ENCODE measurements at places on chromosomes 2 and 18.

GRCh38 chr2:102839668-102840388 lies 78.0 kb downstream of the TMEM182 start:
- DNase-seq: peak; percentile 74

GRCh38 chr2:127985735-127986134 lies 42.1 kb downstream of the SAP130 start:
- no peak for DNase-seq

DNA sequence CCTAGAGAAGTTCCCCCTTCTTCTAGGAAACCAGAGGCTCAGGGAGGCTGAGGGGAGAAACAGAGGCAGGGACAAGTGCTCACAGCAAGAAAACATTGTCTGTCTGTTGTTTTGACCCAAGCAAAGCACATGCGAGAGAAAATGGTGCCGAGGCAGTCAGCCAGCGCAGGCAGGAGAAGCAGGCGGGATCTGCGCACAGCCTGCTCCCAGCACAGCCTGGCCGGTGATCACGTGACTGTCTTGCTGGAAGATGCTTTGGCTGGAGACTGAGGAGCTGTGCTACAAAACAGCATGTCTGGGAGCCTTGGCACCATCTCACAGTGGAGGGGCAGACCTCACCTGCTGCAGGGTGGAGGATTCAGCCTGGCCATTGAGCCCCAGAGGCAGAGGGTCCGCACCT lies 93.7 kb upstream of the MYCN start:
- no peak for DNase-seq

- DNase-seq: no peak
These were observed 44.0 kb downstream of the COLEC12 start for GRCh38 chr18:456361-457139.

- DNase-seq: no peak
These were observed 38.4 kb downstream of the PKP4 start for GRCh38 chr2:158495175-158495574.

DNA sequence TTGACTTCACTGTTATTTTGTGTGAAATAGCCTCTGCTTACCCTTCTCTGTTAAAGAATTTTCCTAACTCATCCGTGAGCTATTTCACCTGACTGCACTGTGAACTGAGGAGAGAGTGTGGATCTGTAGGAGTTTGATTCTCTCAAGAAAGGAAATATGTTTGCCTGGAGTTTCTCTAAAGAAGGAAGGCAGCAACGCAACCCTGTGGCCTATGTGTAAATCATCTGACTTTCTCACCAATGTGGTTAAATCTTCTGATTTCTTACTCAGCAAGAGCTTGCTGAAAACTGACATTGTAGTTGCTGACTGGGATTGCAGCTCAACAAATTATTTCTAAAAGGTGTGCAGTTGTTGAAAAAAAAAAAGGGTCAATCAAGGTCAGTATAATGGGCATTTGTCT lies 153.9 kb upstream of the PELI1 start:
- peak; percentile 67 for DNase-seq

DNA sequence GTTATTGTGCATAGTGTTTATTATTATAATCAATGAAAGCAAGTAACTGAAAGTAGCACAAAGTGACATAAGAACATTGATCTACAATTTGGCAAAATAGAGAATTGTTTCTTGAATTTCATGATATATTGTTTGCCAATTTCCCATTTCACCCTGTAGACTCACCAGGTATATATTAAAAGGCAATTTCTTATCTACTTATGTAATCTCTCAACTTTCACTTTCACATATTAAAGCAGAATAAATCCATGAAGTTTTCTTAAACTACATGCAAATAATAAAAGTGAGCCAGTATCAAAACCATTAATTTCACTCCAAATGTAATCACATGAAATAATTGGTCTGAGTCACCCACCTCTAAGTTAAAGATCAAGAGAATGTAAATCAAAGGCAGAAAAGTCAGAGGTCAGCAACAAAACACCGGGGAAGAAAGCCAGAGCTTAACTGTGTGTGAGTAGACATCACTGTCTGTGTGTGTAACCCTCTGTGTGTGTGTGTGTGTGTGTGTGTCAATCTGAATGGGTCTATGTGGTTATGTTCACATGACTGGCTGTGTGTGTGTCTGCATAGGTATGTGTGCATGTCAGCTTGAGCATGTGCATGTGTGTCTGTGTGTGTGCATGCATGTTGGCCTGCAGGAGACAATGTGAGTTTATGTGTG lies 44.1 kb downstream of the ZNF385B start:
- DNase-seq: no peak

- no peak for DNase-seq
These were observed 7.7 kb upstream of the TTC39C start for GRCh38 chr18:24006712-24007313.

- DNase-seq: no peak
These were observed 93.3 kb downstream of the MAP4K4 start for GRCh38 chr2:101790857-101791256.

GRCh38 chr2:45992021-45992740 lies 305.0 kb upstream of the EPAS1 start:
- peak; percentile 17 for DNase-seq

- DNase-seq: no peak
These were observed 2.3 kb upstream of the KIF1A start for GRCh38 chr2:240822280-240822847.

DNA sequence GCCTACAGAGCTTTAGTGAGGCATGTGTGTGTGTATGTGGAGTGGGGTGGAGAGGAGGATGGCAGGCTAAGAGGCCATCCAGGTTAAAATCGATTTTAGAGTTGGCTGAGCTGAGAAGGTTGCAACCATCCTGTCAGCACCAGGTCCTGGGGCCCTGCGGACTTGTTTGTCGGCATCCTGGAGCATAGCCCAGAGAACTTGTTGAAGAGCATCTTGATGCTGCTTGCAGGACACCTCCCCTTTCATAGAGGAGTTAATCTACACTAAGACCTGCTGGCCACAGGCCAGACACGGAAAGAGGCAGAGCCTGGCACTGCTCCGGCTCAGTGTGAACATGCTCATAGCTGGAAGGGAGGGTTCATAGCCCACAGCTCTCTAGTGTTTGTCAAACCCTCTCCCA lies 72.1 kb upstream of the RGPD5 start:
- DNase-seq: no peak

DNA sequence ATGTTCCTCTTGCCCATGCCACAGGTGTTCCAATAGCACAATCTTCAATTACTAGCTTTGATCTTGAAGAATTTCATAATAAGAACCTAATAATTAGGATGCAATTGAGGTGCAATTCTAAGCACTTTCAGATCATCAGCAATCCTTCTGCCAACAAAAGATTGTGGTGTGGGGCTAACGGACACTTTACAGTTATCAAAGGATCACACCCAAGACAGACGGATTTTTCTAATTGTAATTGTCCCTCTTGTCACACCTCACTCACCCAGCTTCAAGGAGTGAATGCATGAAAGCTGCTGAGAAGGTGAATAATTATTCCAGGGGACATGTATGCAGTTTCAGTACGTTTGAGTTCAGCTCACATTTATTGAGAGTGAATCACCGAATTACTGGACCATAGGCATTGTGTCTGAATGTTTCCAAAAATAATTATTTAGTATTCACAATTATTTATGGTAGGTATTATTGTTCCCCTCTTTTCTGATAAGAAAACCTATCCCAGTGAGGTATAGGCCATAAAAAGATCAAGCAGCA lies 438.5 kb upstream of the TRIB2 start:
- DNase-seq: no peak

GRCh38 chr18:53603276-53603675 lies 621.2 kb downstream of the MBD2 start:
- no peak for DNase-seq

- DNase-seq: no peak
These were observed 133.1 kb upstream of the RGPD4 start for GRCh38 chr2:107693604-107694003.

- DNase-seq: no peak
These were observed 68.4 kb upstream of the CDCA7 start for GRCh38 chr2:173286153-173286809.

DNA sequence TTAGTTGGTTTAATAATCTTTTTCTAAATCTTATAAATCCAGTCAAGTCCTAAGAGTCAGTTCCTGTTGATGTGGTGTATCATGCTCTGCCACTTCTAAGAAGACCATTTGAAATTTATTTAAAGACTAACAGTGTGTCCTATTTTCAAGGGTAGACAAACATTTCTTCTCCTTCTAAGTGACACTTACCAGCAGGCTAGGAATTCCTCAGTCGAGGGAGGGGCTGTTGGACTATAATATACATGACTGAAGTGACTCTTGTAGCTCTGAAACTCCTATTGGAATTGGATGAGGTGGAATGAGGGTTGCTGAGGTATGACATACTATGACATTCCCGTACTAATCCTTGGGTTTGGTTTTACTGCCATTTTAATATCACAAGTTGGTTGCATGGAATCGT lies 30.6 kb downstream of the ITGB6 start:
- no peak for DNase-seq

GRCh38 chr2:33130544-33130943 lies 183.8 kb downstream of the LTBP1 start:
- DNase-seq: no peak

DNA sequence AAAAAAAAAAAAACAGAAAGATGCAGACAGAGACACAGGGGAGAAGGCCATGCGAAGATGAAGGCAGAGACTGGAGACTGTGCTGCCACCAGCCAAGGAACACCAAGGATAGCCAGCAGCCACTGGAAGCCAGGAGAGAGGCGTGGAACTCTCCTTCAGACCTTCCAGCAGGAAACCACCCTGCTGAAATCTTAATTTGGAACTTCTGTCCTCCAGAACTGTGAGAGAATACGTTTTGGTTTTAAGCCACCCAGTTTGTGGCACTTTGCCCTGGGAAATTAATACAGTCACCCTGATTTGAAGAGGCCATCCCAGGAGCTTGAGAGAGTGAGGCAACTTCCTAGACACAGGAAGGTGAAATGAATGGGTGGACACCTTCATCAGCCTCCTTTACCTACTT lies 93.7 kb downstream of the IRS1 start:
- DNase-seq: no peak

DNA sequence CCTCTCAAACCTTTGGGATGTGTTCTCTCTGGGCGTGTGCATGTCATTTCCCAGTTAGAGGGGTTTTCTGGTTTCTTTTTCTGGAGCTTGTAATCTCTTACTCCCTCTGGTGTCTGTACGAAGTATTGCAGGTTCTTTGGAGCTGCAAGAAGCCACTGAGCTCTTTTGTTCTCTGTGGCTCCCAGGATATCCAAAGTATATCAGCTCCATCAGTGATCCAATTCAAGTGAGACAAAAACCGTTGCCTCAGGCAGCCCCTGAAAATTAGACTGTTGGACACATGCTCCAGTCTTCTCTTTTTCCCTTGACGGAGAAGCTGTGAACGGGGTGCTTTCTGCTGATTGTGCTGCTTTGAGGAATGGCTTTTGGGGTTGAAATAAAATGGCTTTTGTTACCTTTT lies 59.0 kb upstream of the LDLRAD4 start:
- DNase-seq: peak; percentile 73

DNA sequence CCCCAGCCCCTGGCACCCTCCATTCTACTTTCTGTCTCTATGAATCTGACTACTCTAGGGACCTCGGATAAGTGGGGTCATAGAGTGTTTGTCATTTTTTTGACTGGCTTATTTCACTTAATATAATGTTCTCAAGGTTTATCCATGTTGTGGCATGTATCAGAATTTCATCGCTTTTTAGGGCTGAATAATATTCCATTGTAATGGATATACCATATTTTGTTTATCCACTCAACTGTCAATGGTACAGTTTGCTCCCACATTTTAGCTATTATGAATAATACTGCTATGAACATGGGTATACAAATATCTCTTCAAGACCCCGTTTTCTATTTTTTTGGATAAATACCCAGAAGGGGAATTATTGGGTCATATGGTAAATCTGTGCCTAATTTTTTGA lies 7.4 kb downstream of the TRAF3IP1 start:
- DNase-seq: no peak

GRCh38 chr2:20223407-20224163 lies 1.3 kb downstream of the SDC1 start:
- peak; percentile 62 for DNase-seq
